Fibroblast of skin of right quadriceps (primary cell): ENCODE measurements at places on chromosomes 12 and 14.

DNA sequence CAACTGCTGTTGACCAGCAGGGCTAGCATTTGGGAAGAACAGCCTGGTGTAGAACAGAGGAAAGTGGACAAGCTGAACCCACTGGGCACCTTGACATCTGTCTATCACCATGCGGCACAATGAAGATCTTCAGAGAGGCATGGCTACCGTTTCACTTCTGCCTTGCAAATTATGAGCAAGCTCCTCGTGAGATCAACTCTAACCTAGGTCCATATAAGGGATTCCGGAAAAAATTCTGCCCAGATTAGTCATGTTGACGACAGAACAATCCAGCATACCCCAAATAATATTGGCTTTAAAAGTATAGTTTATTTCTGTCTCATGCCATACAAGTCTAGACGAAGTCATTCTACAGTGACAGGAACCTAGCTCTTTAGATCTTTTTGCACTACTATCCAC lies 91.6 kb upstream of the ATF7IP start:
- no peak for DNase-seq

GRCh38 chr12:42469355-42470175 lies 120.0 kb downstream of the PRICKLE1 start:
- no peak for DNase-seq

- DNase-seq = peak; percentile 90
Observed at GRCh38 chr14:94098326-94098992, 12.1 kb upstream of the IFI27 start.

- no peak for DNase-seq
Observed at GRCh38 chr14:50366115-50366514, 30.6 kb downstream of the CDKL1 start.

- no peak for DNase-seq
Observed at GRCh38 chr14:21053184-21054122, 4.2 kb upstream of the RNASE8 start.

- peak; percentile 17 for DNase-seq
Observed at GRCh38 chr12:120468325-120468820, 1.2 kb downstream of the SRSF9 start.

DNA sequence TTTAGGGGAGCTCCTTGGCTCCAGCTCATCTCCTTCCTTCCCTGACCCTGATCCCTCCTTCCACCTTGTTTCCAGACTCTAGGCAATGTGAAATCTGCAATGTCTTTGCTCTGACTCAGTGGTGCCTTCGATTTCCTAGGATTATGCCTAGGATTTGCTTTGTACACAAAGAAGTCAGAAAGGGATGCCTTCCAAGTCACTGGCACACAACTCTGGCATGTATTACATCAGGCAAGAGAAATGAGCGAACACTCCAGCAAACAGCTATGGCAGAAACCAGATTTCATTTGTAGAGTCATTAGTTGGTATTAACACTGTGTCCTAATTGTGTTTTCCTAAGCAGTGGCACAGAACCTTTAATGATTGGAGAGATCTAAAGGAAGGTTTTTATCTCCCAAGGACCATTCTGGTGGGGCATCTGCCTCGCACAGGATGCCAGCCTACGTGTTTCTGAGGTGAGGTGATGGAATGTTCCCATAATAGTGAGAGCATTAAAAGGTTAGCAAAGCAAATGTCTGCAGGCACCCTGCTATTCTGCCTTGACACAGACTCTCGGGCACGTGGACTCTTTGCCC lies 84.9 kb downstream of the WSCD2 start:
- no peak for DNase-seq

GRCh38 chr14:23005451-23006187 lies 4.3 kb downstream of the C14orf93 start:
- DNase-seq = peak; percentile 17

DNA sequence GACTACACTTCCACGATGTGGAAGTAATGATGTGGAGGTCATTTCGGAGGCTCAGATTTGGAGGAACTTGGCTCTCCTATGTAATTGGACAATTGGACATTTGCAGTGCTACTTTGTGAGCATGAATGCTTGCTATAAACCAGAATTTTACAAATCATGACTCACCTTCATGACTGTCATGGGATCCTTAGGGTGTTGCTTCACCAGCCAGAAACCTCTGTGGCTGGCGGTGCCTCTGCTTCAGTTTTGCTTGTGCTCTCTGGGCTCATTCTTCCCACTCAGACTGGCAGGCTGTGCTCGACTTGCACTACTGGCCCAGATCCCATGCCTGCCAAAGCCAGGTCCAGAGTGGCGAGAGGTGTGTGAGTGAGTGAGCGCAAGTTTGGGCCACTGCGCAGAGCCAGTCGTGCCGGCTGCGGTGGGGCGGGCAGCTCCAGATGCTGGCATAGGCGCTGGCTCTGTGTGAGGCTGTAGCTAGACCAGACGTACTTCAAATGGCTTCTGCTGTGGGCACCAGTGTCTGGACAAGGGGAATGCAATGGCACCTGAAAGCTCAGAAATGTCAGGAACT lies 387.8 kb downstream of the AEBP2 start:
- no peak for DNase-seq

DNA sequence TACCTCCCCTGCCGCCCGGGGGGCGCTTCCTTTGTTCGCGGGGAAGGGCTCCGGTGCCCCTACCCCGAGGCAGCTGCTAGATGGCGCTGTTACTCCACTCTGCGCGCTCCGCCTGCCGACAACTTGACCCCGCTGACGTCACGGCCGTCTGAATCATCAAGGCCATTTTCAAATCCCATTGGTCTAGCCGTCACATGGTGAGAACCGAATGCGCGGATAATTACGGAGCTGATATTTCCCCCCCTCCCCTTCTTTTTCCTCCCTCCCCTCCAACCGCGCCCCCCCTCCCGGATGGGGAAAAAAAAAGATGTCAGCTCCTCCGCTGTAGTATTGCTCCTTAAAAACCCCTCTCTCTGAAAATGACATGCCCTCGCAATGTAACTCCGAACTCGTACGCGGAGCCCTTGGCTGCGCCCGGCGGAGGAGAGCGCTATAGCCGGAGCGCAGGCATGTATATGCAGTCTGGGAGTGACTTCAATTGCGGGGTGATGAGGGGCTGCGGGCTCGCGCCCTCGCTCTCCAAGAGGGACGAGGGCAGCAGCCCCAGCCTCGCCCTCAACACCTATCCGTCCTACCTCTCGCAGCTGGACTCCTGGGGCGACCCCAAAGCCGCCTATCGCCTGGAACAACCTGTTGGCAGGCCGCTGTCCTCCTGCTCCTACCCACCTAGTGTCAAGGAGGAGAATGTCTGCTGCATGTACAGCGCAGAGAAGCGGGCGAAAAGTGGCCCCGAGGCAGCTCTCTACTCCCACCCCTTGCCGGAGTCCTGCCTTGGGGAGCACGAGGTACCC lies at the start of gene HOXC10:
TSS of gene HOXC10 (plus strand) at position 246 of the 791 bp plus-strand sequence. CDS start at position 360, 114 bp downstream.
- DNase-seq = peak; percentile 99

DNA sequence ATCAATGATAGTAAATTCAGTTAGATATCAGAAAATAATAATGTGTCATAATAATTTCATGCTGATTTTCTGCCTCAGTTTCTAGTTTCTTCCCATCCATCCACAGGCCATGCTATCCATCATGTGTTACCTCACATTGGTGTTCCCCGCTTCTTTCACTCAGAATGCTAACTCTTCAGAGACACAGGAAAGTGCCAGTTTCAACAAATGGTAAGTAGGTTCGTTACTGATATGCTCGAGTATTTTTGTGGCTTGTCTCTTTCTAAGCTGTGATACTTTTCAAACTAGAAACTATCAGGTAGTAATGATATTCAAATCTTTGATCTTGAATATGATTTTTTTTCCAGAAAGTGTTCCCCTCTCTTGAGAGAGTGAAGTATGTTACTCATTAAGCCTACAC lies 1.5 kb downstream of the KLRB1 start:
- no peak for DNase-seq

- DNase-seq = peak; percentile 46
Observed at GRCh38 chr14:38721822-38722431, 381.1 kb downstream of the SEC23A start.

DNA sequence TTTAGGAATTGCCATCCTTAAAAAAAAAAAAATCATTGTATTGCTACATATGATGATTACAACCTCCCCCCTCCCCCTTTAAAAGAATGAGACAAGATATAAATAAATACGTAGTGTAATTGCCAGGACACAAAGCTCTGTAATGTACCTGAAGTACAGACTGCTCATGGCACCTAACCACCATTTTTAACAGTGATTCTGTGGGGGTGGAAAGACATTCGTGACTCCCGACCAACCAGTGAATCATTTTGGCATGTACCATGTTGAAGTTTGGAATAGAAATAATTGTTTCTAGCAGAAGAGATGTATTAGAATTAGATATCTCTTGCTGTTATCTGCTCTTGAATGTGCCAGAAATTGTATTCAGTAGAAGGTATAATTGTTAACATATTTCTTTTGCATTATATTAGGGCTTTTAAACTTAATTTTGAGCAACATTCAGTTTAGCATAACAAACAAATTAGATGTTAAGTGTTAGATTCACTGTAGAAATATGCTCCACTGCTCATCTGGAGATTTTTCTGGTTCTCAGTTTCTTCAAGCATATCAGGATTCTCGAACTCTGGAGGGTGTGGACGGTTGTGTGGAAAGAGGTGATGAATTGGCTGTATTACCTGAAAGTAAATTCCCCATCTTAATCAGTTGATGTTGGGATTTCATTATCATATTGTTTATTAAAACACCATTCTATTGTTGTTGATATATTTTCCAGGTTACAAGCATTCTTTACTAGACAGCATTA lies 31.1 kb downstream of the FRS2 start:
- peak; percentile 44 for DNase-seq

- DNase-seq = no peak
Observed at GRCh38 chr12:49079793-49080192, 10.0 kb upstream of the RHEBL1 start.

- DNase-seq = no peak
Observed at GRCh38 chr12:95051241-95051640, 22.2 kb downstream of the NR2C1 start.

GRCh38 chr12:93938317-93938716 lies 210.1 kb upstream of the PLXNC1 start:
- DNase-seq = no peak

DNA sequence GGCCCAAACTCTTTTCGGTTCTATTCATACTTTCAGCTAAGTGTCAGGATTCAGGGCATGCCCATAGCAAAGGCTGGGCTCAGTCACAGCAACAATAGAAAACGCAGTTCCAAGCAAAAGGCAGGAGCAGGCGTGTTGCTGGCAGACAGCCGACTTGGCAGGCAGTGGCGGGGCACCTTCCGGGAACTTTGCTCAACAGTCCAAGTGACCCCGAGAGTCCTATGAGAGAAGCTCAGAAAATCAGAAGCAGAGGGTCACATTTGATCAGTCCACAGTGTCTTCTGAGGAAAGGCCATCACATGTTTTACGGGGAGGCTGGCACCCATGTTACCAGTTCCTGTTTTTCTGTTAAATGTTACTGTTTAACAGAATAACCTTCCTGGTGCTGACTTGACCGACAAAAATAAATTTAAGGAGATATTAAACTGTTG lies 115.0 kb downstream of the DACT1 start:
- DNase-seq = no peak

DNA sequence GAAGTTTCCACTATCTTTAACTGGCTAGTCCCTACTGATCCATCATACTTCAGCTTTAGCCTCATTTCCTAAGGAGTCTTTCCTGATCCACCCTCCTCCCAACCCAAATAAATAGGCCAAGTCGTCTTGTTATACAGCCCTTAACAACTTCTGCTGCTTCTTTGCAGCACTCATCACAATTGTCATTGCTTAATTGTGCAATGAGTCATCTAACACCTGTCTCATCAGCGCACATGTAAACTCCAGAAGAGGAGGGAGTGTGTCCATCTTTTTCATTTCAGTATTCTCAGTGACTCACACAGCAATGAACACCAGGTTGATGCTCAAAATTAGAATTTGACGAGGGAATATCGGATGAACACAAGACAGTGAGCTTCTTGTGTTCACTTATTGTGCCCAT lies 87.3 kb downstream of the SUDS3 start:
- DNase-seq = no peak

- DNase-seq = peak; percentile 21
Observed at GRCh38 chr14:69650948-69651369, 39.6 kb downstream of the SUSD6 start.
